SW480 (cell line): ENCODE measurements at places on chromosomes 12 and 14.

DNA sequence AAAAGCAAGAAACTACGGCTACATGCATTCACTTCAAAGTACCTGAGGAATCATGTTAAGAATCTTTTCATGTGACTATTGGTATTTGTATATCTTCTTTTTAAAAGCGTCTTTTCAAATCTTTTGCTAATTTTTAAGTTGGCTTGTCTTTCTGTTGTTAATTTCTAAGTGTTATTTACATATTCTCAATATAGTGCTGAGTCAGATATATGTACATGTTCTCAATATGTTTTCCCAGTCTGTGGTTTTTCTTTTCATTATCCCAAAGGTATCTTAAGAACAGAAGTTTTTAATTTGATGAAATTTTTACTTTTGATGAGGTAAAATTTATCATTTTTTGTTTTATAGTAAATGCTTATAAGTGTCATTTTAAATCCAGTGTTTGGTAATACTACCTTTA is 24.0 kb downstream of the DCP1B start:
- no peak for DNase-seq

DNA sequence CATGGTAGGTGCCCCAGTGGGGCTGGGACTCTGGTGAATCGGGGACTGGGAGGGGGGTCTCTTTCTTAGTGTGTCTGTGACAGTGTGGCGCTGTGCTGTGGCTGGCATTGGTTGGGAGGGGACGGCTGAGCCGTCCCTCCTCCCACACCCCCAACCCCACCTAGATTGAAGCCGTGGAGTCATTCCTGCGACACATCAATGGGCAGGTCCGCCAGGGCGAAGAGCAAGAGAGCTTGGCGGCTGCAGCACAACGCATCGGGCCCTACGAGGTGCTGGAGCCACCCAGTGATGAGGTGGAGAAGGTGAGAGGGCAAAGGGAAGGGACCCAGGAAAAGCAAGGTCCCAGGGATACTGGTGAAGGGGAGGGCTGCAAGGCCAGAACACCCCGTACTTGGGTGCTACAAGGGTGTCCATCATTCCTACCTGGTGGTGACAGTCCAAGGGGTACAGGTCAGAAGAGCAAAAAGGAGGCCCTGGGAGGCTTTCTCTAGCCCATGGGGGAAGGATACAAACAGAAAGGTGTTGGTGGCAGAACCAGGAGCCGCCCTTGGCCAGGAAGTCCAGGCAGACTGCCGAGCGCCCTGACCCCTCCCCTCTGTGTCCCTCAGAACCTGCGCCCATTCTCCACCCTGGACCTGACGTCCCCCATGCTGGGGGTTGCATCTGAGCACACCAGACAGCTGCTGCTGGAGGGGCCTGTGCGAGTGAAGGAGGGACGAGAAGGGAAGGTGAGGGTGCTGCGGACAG is 7.4 kb downstream of the PLEKHG6 start:
- no peak for DNase-seq

GRCh38 chr12:77813558-77813957 is 17.1 kb upstream of the NAV3 start:
- DNase-seq = no peak

DNA sequence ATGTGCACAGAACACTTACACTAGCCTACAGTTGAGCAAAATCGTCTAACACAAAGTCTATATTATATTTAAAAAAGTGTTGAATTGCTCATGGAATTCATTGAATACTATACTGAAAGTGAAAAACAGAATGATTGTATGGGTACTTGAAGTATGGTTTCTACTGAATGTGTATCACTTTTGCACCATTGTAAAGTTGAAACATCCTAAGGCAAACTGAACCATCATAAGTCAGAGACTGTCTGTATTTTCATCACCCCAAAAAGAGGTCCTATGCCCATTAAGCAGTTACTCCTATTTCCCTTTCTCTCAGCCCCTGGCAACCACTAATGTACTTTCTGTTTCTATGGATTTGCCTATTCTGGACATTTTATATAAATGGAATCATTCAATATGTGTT is 4.4 kb upstream of the AMIGO2 start:
- DNase-seq = no peak
